CD8-positive, alpha-beta memory T cell (primary cell): ENCODE measurements at places on chromosomes 7 and 10. TPM values are rescaled to one million over a fixed set of nuclear protein-coding genes. Genes with fewer than 3 reads are reported as not detected.

Gene KCNH2
- 0.24 TPM for total RNA-seq

DNA sequence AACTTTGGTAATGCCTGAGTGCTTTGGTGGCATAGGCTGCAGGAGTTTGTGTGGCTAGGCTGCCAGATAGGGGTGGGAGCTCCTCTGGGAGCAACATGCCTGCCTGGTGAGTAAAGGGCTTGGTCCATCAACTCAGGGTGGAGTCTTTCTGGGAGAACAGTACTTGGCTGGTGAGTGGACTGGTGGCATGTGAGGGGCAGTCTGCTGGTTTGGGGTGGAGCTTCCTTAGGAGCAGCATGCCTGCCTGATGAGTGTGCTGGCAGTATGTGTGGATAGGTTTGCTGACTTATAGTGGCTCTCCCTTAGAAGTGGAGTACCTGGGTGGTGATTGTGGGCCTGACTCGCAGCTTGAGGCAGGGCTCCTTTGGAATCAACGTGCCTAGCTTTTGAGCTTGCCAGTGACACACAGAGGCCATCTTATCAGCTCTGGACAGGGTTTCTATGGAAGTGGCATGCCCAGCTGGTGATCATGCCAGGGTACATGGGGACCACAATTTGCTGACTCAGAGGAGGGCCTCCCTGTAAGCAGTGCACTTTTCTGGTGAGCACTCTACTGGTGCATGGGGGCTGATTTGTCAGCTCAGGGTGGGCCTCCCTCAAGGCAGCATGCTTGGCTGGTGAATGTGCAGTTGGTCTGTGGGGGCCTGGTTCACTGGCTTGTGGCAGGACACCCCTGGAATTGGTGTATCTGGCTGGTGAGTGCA lies 35.0 kb upstream of the SRI start:
- no peak for DNase-seq
- no peak overlapping the region for H3K4me3 ChIP-seq
- no peak overlapping the region for H3K27ac ChIP-seq
- H3K36me3 ChIP-seq: no peaks in the 10 kb centered on the region
- no peaks in the 10 kb centered on the region for H3K4me1 ChIP-seq

Gene CHRM2
- total RNA-seq: not detected

Gene PPP1R17
- total RNA-seq: not detected

- no peaks in the 10 kb centered on the region for H3K27me3 ChIP-seq
- no peak overlapping the region for H3K27ac ChIP-seq
- DNase-seq: no peak
- H3K4me3 ChIP-seq: no peak overlapping the region
These were observed 43.1 kb downstream of the MBL2 start for GRCh38 chr10:52729271-52730104.

Gene OPN4
- total RNA-seq: not detected

- peak overlapping the region; percentile 92 for H3K4me3 ChIP-seq
- H3K4me1 ChIP-seq: peaks cover 38% of the 10 kb centered on the region
- no peaks in the 10 kb centered on the region for H3K27me3 ChIP-seq
- no peak for DNase-seq
- peak overlapping the region; percentile 87 for H3K27ac ChIP-seq
- no peaks in the 10 kb centered on the region for H3K36me3 ChIP-seq
These were observed 41.6 kb downstream of the HK1 start for GRCh38 chr10:69319841-69320316.
